AG04450 (cell line): ENCODE measurements at places on chromosomes 3 and 15. TPM values are rescaled to one million over a fixed set of nuclear protein-coding genes. Genes with fewer than 3 reads are reported as not detected.

SLC2A2 gene
- not detected in 2 replicates for polyA plus RNA-seq

GRCh38 chr15:64842986-64843561 lies 1.4 kb downstream of the PLEKHO2 start:
- no peak for DNase-seq

HAUS2 gene
- polyA plus RNA-seq = 26.4 and 30.6 TPM in 2 replicates

PRSS50 gene
- polyA plus RNA-seq = not detected in 2 replicates

GRCh38 chr3:183698318-183698751 lies 738 bp downstream of the YEATS2 start:
- DNase-seq = no peak

CCDC33 gene
- not detected in 2 replicates for polyA plus RNA-seq

SPTSSB gene
- polyA plus RNA-seq = not detected in 2 replicates

PLA2G4F gene
- polyA plus RNA-seq = not detected in 2 replicates

DNA sequence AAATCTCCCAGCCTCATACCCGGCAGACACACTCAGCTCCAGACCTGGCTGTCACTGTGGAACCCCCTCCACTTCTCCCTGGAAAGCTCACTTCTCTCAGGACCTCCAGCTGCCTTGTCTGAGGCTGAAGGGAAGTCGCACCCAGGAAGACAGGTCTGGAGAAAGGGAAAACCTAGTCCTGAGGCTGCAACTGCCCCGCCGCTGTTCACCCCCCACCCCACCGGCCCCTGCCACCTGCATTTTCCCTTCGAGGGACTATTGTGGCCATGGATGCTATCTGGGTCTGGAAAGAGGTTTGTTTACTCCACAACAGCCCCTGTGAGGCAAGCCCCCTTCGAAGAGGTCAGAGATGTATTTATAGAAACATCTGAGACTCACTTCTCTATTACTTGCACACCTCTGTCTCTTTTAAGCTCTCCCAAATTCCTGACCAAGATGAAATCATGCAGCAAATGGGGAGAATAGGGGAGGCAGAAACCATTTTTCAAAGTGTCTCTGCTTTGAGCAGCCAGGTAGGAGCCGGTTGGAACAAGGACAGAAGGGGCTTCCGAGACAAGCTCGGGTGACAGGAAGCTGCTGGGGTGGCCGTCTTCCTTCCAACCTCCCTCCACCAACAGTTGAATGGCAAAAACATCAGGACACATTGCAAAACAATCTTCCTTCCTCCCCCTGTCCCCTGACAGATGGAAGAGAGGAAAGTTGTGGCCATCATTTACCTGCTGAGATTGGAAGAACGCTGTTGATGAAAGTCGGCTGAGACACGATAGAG lies 518 bp downstream of the COLQ start:
- no peak for DNase-seq

GRCh38 chr3:141853629-141854168 lies 22.7 kb upstream of the ATP1B3 start:
- DNase-seq = no peak

FGF12 gene
- polyA plus RNA-seq = not detected in 2 replicates

NPAP1 gene
- polyA plus RNA-seq = not detected in 2 replicates

GRCh38 chr15:85059734-85060133 lies 78.1 kb downstream of the PDE8A start:
- DNase-seq = no peak

DNA sequence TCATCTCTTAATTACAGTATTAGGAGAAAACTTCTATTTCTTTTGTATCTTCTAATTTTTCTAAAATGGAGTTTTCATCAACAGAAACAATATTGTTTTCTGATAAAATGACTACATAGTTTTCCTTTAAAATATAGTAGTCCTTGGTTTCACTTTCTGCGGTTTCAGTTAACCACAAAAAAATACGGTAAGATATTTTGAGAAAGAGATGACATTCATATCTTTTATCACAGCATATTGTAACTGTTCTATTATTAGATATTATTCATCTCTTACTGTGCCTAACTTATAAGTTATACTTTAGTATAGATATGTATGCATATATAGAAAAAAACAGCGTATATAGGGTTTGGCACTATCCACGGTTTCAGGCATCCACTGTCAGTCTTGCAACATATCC lies 2.3 kb downstream of the B4GALT4 start:
- no peak for DNase-seq

DPPA2 gene
- polyA plus RNA-seq = not detected in 2 replicates

RTP1 gene
- polyA plus RNA-seq = not detected in 2 replicates

DNA sequence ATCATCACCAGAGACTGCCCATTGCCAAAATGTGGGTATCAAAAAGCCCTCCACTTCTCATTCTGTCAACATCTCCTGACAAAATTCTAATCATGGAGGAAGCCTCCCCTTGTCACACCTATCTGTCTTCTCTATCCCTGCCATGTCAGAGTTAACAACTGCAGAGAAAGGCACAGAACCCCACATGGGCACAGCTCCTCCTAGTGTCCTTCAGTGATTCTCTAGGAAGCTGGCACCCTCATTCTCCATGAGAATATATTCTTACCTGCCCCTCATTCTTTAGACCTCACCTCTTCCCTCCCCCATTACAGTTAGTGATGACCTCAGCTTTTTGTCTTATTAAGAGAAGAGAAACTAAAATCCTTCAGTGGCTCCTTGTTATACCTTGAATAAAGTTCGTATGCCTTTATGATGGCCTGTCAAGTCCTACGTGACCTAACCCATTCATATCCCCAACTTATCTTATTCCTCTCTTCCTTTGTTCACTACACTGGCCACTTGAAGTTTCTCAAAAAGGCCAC lies 44.6 kb downstream of the NME9 start:
- DNase-seq = no peak

DNA sequence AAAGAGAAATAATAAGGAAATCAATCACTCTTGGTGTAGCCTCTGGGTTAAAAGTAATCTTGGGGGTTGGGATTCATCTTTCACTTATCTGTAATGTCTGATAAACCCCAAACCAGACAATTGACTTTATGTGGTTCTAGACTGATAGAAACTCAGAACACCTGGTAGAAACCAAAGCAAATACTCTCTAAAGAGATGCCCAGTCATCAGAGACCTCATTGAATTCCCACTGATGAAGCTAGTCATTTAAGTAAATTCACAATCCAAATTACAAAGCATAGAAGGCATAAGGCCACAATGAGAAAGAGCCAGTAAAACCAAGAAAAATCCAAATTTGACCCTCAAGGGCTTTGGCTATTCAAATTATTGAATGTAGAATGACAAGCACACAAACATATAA lies 250.6 kb downstream of the MBNL1 start:
- DNase-seq = no peak

- DNase-seq = no peak
Measured at GRCh38 chr3:99960941-99961340, 143.3 kb downstream of the CMSS1 start.

GRCh38 chr15:60576044-60576443 lies 97.1 kb upstream of the ICE2 start:
- DNase-seq = no peak

C3orf20 gene
- polyA plus RNA-seq = not detected in 2 replicates

DNA sequence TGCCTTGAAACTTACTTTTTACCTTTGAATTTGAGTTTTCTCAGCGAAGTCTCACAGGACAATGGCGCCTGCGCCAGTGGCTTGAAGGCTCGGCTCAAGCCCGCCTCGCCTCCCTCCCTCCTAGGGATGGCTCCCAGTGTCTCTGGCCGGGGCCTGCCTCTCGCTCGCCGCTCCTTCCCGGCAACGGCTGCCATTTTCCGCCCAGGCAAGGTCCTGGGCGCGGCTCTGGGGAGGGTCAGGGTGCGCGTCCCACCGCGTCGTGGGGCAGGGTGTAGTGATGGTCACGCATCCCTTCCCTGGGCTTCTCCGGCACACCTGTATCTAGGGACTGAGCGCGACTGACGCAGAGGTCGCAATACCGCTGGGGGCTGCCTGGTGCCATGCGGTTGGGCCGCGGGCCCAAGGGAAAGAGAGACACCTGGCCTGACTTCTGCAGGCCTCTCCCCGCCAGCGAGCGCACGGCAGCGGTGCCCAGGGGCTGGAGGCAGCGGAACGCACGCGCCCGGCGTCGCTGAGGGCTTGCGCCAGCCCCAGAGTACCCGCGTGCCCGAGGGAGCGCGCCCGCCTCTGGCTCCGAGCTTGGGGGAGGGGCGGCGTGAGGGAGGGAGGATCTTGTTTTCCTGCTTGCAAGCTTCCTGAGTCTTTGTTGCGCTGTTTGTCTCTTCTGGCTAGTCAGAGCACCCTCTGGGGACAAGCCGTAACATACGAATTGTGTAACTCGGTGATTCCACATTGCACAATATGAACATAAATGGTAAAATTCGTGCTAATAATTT lies 20.7 kb upstream of the FEM1B start:
- DNase-seq = no peak

MLF1 gene
- 6.7 and 10.1 TPM in 2 replicates for polyA plus RNA-seq

GRCh38 chr3:142858043-142858442 lies 30.8 kb downstream of the PCOLCE2 start:
- DNase-seq = no peak

GRCh38 chr15:66008940-66009562 lies 139.8 kb downstream of the RAB11A start:
- no peak for DNase-seq

DNA sequence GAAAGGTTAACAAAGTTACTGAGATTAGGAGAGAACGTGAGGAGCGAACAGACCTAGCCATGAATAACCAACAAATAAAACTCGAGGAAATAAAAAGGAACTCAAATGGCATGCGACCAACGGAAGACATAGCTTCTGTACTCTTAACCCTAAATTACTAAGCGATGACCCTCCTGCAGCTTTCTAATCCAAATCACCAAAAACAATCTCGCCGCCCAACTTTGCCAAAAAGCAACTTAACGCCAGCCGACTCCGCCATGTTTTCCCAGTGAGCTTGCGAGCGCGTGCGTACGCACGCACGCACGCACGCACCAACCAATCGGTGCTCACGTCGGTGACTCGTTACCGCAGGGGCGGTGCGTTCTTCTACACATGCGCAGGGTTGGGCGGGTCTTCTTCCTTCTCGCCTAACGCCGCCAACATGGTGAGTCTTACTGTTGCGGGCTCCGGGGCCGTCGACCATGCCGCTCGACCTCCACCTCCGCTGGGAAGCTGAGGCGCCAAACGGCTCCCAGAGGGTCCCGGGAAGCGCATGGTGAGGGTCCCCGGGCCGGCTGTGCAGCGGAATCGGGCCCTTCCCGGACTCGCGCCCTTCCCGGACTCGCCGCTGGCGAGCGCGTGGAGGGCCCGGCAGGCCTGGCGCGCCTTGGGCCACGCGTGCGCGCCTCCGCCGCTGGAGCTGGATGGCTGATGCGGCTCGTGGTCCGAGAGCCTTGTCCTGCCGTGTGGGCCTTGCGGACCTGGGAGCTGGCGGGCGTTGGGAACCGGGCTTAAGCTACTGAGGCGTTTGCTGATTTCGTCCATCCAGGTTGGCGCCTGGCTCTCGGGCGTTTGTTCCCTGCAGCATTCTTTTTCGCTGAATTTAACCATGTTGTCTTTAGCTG lies at the start of gene RPL14:
TSS of gene RPL14 (plus strand) at position 400 of the 884 bp plus-strand sequence. CDS start at position 533, 133 bp downstream.
- DNase-seq = peak; percentile 89

LMAN1L gene
- not detected in 2 replicates for polyA plus RNA-seq
